Activated CD4-positive, CD25-positive, alpha-beta regulatory T cell treated with anti-CD3 and anti-CD28 coated beads, Interleukin-2, amount 50 U/mL, for 72 hours (primary cell): ENCODE measurements at places on chromosomes 6 and 20.
A peak's percentile ranks its signal among the peaks of the same experiment; 100 is the strongest.

DNA sequence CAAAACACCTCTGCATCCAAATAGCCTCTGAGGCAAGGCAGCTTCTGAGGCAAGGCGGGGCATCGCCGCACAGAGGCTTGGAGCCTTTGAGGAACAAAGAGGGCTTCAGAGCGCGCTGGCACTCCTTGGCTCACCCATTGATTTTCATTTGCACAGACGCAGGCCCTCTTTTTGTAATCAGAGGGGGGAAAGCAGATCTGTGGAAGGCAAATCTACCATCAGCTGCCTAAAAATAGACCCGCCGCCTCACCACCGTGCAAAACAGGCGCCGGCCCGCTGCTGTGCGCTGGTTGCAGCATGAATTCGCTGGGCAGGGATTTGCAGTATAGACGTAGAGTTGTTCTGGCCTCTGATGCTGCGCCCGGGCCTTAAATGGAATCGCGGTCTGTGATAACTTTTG lies 69.9 kb upstream of the STMND1 start:
- DNase-seq: no peak

- no peak for DNase-seq
Measured at GRCh38 chr6:170181338-170181690, 109.6 kb downstream of the DLL1 start.

GRCh38 chr6:5562277-5562676 lies 301.0 kb downstream of the FARS2 start:
- DNase-seq: no peak

- no peak for DNase-seq
Measured at GRCh38 chr20:23820493-23820892, 6.0 kb downstream of the CST2 start.

- DNase-seq: no peak
Measured at GRCh38 chr6:154543628-154544027, 33.1 kb upstream of the CNKSR3 start.

- DNase-seq: no peak
Measured at GRCh38 chr6:75492386-75493153, 1.0 kb downstream of the FILIP1 start.

- no peak for DNase-seq
Measured at GRCh38 chr6:52333840-52334200, 28.1 kb upstream of the PAQR8 start.

GRCh38 chr6:126682440-126682839 lies 342.5 kb downstream of the CENPW start:
- no peak for DNase-seq

DNA sequence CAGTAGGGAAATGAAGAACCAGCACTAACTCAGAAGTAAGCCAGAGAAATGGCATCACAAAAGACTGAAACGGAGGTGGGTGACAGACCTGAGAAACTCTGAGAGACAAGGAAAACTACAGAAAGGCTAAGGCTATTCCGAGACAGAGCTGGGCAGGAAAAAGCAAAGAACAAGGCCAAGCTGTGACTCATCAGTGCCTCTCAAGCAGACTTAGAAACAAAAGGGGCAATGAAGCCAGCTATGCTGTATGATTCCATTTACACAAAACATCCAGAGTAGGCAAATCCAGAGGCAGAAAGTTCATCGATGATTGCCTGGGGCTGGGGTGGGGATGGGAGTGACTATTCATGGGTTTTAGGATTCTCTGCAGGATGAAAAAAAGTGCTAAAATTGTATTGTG lies 50.0 kb downstream of the SLC23A2 start:
- DNase-seq: no peak

DNA sequence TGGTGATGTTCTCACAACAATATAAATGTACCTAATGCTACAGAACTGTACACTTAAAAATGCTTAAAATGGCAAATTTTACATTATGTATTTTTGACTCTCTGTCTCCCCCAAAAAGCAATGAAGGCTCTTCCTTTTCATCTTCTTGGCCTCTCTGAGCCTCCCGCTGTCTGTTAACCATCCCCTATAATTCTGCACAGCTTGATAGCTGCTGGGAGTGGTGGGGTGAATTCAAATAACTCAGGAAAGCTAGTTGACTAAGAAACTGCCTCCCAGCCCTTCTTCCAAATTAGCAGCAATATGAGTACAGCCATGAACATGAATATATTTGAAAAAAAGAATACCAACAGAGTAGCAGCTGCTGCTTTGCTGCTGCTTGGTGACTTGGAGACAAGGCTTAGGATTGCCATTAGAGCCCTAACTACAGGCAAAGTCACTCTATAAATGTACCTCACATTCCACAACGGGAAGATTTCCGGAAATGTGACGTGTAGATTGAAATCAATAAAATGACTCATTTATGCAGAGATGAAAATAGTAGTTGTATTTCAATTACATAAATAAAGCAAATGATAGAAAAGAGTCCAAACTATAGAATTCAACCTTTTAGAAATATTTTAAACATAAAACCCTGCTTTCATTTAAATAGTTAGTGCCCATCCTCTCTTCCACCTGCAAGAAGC lies 200.1 kb upstream of the HEY2 start:
- no peak for DNase-seq

- no peak for DNase-seq
Measured at GRCh38 chr20:37179683-37180524, 556 bp upstream of the MROH8 start.

- no peak for DNase-seq
Measured at GRCh38 chr6:72631480-72631879, 9.6 kb downstream of the KCNQ5 start.

DNA sequence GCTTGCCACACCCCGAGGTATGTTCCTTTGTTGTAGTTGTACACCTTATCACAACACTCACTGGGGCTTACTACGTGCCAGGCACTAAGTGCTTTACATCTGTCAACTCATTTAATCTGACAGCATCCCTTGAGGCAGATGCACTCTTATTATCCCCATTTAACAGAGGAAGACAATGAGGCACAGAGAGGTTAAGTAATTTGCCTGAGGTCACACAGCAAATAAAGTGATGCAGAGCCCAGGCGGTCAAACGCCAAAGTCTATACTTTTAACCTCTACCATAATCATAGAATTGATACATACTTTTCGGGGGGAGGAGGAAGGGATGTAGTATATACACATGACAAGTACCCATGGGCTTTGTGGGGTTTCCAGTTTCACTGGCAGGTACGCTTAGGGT lies 37.7 kb downstream of the MDFI start:
- DNase-seq: no peak

DNA sequence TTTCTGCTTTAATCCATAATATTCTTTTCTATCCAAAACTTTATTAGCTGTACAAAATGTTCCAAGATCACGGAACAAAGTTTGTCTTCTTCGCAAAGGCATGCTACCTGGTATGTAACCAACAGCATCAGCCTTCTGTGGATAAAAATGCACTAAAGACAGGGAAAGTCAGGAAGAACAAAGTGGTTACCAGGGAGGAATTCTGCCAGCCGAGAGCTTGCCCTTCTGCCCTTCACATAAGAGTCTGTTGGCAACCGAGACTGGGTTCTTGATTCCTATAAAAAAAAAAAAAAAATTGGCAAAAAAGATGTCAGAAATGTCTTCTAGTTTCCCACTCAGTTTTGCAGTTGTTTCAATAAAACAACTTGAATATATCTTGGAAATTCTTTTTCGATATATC lies 58.0 kb downstream of the TASP1 start:
- no peak for DNase-seq

GRCh38 chr6:98976674-98977385 lies 29.1 kb upstream of the FBXL4 start:
- no peak for DNase-seq

GRCh38 chr6:106872049-106872448 lies 102.5 kb downstream of the CD24 start:
- no peak for DNase-seq

- DNase-seq: no peak
Measured at GRCh38 chr6:130240232-130240631, 17.5 kb upstream of the SAMD3 start.

DNA sequence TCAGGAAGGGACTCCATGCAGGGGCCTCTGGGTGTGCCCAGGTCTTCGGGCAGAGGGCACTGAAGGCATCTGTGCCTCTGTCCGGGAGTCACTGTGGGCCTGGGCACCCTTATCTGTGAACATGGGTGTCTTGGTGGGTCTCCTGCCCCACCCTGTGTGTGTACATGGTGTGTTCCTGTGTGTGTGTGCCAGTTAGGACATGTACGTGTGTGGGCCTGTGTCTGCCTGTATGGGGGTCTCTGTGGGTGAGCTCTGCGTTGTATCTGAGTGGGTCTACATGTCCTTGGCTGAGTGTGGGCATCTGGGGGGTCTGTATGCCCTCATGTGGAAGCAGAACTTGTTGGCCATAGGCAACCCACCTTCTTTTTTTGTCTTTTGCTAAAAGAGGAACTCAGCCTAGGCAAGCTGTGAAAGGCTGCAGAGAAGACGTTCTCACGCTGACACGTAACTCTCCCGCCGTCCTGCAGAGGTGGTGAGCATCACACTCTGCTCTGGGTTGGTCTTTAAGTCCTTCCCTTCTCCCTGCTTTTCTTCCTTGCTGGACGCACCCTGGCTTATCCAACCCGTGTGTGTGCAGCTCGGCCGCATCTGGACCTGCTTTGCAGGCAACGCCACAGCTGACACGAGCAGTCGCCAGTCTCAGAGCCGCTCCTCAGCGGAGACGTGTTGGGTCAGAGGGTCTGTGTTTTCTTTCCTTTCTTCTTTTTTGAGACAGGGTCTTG lies 532 bp upstream of the NPBWR2 start:
- peak; percentile 23 for DNase-seq
